Hepatic stellate cell (primary cell): ENCODE measurements at places on chromosomes 6 and 20.

DNA sequence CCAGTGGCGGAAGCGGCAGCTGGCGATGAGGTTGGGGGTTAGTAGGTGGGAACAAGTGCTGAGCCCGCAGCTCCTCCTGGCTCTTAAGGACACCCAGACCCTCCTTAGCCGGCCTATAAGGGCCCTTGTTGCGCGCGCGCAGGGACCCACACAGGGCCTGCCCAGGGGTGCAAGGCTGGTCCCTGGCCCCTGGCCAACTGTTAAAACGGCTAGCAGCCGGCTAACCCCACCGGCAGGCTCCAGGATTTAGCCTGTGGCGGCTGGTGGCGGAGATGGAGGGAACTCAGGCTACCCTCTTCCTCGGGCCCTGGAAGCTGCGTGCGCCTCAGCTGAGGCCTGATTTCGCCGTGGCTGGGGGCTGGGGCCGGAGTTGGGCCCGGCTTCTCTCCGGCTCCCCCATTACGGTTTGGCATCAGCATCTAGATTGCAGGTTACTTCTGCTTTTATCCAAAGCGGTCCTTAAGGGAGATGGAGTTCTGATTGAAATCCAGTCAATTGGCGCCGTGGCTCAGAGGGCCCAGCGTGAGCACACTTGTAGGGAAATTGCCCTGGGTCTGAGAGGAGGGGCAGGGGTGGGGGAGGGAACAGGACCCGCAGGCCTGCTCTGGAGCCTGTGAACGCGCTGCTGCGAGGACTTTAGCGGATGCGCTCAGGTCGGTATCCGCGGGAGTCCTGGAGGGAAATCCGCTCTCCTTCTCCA lies 36.9 kb upstream of the CCDC167 start:
- DNase-seq, result no peak

DNA sequence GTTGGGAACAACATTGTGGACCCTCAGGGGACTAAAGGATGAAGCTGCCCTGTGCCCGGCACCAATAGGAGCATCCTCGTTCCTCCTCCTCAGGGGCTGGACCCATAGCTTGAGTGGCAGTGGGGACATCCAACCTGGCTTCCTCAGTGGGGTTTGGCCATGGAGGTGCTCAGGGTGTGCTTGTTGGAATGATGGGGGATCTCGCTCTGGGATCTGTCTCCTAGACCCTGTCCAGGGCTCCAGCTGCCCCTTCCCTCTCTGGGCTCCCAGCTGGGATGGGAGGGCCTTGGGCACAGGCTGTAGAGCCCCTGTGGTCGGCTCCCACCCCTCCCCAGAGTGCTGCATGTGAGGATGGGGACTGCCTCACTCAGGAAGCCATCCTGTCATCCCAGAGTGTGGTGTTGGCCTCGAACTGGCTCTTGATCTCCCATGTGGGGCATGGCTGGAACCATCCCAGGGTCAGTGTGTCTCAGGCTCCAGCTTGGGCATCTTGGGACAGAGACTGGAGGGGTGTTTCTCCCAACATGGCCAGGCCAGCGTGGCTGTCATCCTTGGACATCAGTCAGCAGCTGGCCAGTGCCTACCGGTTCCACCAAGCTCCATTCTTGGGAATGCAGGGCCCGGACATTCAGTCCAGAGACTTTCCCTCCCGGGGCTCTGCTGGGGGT lies 9.5 kb upstream of the MYT1 start:
- no peak for DNase-seq

DNA sequence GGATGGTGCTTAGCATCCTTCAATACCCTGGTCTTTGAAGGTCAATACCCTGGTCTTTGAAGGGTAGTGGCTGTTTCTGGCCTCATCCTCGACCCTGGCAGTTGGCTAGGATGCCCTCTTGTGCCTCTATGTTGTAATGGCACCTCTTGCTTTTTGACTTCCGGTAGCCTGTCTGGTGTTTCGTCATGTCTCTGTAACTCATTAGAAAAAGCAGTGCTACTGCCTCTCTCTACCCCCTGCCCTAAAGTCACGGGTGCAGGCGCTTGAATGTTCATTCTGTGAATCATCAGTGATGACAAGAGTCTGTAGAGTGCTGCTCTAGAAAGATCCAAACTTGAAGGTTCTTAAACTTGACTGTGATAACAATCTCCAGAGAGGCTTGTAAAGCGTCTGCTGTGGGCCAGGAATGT lies 28.3 kb downstream of the RSPO4 start:
- no peak for DNase-seq

DNA sequence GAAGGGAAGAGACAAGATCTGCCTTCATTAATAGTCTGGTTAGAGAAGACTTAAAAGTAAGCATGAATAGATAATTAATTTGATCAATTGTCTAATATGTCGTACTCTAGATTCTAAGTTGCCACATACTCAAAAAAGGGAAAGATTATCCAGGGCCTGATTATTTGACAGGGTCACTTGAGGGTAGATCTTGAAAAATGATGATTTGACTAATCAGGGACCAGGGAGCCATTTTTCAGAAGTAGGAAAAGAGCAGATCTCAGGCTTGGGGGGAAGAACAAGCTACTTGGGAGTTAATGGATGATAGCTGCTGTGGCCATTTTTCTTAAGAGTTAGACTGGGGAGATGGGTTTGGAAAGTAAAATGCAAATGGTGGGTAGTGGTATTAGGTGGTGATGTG lies 21.0 kb downstream of the ABCF1 start:
- DNase-seq, result no peak

DNA sequence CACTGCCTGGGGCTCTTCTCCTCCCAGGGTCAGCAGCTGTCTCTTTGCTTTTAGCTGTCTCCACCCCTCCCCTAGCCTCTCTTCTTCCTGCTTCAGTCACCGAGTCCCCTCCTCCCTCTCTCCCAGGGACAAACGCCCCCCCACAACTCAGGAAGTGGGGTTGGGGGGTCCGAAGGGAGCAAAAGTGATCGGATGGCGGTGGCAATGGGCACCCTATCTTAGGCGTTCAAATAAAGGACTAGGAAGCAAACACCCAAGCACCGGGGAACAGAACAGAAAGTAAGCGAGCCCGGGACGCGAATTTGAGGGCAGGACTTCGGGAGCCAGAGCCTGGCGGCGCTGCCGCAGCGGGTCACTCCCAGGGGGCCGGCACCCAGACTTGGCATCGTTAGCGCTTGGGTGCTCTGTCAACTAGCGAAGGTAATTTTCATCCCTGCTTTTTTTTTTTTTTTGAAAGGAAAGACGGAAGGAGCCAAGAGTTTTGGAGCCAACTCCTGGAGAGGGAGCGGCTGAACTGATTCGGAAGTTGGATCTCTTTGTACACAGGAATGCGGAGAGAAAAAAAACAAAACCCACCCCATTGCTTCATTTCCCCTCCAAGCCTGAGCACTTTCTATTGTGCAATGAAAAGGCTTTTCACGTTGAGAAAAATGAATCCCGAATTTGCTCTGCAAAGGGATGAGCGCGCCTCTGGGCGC lies 815 bp upstream of the ITPR3 start:
- DNase-seq, result peak; percentile 68

GRCh38 chr6:1426416-1426815 lies 37.0 kb downstream of the FOXF2 start:
- no peak for DNase-seq

DNA sequence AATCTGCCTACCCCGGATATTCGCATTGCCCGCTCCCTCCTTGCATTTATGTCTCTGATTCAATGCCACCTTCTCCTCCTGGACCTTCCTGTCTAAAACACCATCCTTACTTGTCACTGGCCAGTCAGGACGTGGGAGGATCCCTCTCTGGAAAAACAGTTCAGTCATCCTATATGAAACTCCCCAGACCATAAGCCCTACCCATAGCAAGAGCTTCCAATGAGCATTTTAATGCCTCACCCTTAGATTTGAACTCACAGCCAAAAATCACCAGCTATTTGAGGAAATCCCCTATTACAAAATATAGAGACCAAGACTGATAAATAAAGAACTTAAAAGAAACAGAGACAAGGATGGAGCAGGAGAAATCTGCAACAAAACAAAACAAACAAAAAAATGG lies 86.4 kb downstream of the SHLD1 start:
- DNase-seq, result no peak

GRCh38 chr6:168165891-168166290 lies 86.9 kb upstream of the FRMD1 start:
- no peak for DNase-seq

DNA sequence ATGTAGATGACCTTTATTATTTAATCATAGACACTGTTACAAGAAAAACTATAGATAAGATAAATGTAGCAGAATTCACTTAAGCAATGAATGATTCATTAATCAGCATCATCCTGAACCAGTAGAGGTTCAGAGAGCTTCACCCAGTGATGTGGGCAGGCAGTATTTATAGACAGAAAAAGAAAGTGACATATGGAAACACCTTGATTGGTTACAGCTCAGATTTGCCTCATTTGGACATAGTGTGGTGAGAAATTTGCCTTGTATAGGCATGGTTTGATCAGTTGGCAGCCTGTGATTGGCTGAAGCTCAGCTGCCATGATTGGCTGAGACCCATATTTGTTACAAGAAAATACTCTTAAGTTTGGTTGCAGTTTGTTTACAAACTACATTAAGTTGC lies 4.6 kb downstream of the C6orf58 start:
- no peak for DNase-seq

DNA sequence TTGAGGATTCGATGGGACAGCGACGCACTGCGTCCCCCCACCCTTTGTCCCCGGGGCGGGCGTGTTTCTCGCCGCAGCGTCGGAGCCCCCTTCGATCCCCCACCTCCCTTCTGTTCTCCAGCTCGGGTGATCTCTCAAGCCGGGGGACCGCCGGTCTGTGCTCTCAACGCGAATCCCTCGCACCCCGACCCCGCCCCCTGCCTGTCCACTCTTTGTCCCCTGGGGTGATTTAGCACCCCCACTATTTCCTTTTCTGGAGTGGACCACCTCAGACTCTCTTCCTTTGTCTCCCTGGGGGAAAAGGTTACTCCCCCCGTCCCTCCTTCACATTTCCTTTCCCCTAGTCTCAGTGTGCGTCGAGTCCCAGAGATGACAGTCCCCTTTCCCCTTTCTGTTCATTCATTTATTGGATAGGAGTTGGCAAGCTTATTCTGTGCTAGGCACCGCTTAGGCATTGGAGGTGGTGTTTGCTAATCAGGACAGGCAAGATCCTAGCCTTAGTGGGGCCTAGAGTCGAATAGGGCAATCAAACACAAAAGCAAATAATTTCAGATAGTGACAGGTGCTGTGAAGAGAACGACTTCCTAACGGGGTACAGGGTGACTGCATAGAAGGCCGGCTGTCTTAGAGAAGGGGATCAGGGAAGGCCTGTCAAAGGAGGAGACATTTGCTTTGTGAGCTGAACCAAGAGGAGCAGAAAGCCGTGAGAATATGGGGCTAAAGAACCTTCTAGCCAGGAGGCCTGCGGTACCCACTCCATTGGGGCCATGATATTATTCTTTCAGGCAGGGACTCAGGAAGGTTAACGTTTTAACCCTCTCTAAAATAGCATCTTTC lies 741 bp downstream of the PTPN1 start:
- no peak for DNase-seq

DNA sequence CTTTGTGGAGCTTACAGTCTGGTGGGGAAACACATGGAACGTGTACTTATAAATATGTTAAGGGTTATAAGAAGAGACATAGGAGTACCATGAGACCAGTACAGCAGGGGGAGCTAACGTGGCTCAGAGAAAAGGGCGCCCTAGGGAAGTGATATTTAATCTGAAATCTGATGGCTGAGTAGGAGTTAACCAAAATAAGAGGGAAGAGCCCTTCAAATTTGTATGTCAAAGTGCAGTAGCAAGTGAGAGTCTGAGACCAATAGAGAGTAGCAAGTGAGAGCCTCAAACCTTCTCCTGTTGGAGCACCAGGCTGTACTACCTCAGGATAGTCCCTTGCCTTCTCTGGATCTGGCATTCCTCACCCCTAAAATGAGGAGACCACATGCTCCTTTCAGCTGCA lies 6.1 kb upstream of the PKIG start:
- DNase-seq, result no peak

GRCh38 chr20:58869662-58870227 lies 17.2 kb downstream of the GNAS start:
- no peak for DNase-seq

DNA sequence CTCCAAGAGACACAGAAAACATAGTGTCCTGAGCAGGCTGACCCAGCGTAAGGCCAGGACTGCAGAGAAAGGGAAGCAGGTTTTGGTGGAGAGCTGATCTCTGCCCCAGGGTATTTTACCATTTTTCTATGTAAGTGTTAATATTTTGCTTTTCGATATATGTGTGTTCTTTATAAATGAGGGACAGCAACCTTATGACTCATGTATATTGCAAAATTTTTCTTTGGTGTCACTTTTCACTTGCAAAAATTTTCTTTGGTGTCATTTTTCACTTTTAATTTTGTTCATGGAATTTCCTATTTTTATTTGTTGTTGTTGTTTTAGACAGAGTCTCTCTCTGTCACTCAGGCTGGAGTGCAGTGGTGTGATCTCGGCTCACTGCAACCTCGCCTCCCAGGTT lies 34.6 kb upstream of the PXDC1 start:
- DNase-seq, result no peak

GRCh38 chr6:106770663-106771062 lies 141.3 kb downstream of the QRSL1 start:
- no peak for DNase-seq

GRCh38 chr6:36668591-36668990 lies 9.9 kb upstream of the CDKN1A start:
- DNase-seq, result no peak

GRCh38 chr6:63269470-63269869 lies 50.3 kb downstream of the LGSN start:
- no peak for DNase-seq

- no peak for DNase-seq
Measured at GRCh38 chr20:20663841-20664240, 48.6 kb downstream of the RALGAPA2 start.

DNA sequence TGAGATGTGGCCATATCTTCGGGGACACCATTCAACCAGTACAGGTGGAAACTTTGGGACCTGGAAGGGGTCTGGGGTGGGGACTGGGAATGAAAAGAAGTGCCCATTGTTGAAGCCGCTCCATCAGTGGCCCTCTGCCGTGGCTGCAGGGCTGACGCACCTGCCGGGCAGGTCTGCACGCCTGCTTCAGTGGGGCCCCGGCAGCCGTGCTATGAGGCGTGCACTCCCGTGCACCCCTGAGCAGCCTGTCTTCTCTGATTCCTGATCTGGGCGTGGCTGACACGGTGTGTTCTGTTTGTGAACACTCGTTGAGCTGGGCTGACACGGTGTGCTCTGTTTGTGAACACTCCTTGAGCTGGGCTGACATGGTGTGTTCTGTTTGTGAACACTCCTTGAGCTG lies 155.9 kb downstream of the TAF4 start:
- no peak for DNase-seq

GRCh38 chr20:48930035-48930434 lies 8.5 kb downstream of the ARFGEF2 start:
- no peak for DNase-seq

- no peak for DNase-seq
Measured at GRCh38 chr20:59361411-59361810, 61.0 kb downstream of the EDN3 start.

DNA sequence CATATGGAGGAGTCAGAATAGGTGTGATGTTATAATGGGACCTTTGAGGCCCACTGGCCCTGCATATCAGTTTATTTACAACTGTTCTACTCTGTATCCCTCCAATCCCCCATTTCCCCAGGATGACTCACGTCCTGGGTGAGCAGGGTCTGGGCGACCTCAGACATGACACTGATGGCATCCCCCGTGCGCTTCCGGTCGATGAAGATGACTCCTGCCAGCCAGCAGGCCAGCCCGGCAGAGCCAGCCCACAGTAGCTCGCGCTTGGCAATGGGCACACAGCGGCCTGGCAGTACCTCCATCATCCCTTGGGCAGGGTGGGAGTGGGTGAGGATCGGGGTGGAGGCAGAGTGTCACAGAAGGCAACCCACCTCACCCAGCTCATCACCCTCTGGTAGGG lies 5.6 kb downstream of the AGPAT1 start:
- DNase-seq, result no peak
